ENCODE measurements at places on chromosomes 12 and 14.

DNA sequence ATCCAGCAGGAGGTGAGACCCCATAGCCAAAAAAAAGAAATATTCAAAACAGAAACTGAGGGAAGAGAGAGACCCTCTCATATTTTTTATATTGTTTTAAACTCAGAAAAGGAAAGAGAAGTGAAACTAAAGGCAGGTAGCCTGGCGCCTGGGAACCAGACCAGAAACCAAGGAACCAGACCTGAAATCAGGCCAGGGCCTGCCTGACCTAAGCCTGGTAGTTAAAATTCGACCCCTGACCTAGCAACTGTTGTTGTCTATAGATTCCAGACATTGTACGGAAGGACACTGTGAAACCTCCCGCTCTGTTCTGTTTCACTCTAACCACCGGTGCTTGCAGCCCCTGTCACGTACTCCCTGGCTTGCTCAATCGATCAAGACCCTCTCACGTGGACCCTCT lies 38.5 kb upstream of the CD163 start:
- no peak for DNase-seq

DNA sequence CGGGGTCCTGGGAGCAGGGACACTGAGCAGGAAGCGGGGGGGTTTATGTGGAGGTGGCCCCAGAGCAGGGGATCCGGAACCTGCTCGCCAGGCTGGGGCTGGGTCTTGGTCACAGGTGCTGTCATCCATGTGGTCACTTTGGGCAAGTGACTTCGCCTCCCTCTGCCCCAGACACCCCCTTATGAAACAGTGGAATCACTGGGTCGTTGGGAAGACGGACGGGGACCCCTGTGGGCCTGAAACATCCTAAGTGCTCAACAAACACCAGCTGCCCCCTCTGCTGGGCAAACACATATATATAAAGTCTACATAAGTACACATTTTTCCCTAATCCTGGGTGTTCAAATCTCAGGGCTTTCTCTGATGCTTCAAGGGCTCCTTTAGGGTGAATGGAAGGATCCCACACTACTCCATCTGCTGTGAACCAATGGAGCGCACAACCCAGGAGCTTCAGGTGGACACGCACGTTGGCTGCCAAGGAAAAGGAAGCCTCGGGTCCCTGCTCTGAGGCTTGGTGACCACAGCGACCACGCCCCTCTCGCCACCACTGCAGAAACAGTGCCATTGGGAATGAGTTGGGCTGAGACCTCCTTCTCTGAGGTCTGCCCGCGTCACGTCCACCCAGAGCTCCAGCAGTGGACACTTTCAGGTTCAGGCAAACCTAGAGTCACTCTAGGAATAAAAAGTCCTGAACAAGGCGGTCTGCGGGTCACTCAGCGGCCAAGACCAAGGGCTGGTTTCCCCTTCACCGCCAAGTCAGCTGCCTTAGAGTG lies 54.6 kb downstream of the CDC42BPB start:
- no peak for DNase-seq

GRCh38 chr12:68158432-68158831 lies 1.1 kb downstream of the IFNG start:
- no peak for DNase-seq

DNA sequence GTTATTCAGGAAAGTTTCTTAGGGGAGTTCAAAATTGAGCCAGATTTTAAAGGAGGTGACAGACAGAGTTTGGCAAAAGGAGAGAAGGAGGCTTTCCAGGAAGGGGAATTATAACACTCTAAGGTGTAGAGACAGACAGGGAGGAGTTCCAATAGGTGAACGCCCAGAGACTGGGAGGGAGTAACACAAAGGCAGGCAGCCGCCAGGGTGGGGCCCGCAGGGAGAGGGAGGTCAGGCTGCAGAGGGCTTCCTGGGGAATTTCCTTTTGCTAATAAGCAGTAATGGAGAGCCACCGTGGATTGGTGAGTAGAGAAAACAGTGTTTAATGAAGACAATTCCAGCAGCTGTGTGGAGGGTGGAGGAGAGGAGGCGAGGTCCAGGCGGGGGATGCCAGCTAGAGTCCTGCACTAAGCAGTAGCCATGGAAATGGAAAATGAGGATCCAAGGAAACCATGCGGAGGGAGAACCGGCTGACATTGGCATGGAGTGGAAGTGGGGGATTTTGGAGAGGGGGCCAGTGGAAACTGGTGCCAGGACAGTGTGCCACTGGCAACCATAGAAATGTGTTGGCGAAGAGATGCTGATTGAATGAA lies 22.2 kb downstream of the GRIN2B start:
- no peak for DNase-seq

- no peak for DNase-seq
These were observed 588.2 kb downstream of the NRXN3 start for GRCh38 chr14:78758333-78758732.

GRCh38 chr14:32304296-32304695 lies 24.8 kb upstream of the AKAP6 start:
- DNase-seq, result no peak

DNA sequence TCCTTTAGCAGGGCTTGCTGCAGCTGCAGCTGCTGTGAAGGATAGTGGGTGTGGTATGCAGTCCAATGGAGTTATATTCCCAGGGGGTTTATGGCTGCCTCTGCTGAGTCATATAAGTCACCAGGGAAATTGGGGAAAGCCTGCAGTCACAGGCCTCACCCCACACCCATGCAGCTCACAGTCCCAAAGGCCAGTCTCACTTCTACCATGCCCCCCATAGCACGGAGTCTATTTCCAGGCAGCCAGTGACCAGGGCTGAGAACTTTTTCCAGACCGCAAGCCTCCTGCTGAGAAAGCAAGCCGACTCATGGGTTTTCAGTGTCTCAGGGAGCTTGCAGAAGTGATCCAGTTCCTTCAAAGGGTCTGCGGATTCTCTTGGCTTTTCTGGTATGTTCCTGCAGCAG lies 322.4 kb upstream of the CLEC14A start:
- DNase-seq, result no peak

DNA sequence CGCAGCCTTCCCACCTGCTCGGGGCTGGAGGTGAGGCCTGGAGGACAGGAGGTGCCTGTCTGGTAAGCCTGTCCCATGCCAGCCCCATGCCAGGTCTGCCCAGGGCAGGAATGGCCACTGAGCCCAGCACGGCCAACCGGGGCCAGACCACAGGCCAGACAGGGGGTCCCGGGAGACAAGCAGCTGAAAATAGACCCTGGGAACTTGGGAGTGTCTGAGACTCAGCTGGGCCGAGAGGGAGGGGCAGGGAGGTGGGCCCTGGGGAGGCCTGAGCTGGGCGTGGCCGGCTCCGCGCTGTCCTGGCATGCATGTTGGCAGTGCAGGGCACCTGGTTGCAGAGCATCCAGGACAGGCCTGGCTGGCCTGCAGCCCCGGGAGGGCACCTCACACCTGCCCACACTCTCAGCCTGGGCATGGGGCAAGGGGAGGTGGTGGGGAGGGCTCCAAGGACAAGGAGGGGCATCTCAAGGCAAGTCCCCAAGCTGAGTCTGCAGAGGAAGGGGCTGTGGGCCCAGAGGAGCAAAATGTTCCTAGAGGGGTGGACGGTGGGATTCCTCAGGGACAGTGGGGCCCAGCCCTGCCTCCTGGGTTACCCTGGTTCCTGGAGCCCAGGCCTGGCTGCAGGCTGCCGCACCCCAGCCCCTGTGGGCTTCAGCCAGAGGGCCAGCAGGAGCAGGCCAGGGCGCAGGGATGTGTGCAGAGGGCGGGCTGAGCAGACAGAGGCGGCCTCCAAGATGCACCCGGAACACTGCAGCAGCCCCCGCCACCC lies 3.2 kb upstream of the CRIP1 start:
- DNase-seq, result peak; percentile 55

DNA sequence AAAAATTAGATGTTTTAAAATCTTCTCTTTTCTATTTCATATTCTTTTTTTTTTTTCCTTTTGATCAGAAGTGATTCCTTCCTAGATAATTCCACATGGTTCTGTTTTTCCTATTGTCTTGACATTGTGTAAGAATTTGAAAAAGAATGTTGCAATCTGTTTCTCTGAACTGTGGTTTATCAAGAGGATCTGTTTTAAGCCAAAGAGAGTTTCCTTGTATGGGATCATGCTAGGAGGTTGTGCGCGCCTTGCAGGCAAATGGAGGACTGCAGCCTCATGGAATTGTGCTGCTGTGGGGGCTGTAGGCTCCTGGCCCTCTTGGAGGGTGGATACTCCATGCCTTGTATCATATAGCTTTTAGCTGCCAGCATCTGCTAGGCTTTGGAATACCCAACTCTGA lies 43.3 kb upstream of the MBIP start:
- DNase-seq, result no peak

GRCh38 chr12:125064492-125064891 lies 743 bp upstream of the AACS start:
- DNase-seq, result no peak

DNA sequence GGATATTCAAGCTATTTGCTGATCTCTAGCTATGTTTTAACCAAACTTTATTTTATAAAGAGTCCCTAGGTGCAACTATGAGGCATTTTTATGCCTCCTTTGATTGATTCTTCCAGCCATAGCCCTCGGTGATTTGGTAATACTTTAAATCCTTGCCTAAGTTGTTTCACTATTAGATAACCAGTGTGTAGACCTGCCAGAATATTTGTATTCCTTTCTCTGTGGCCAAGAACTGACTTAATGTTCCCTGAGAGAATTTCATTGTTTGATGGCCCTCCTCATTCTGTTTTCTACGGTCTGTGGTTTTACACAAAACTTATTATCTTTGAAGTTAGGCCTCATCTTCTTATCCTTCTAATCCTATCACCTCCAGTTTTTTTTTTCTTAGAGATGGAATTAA lies 109.7 kb upstream of the MDGA2 start:
- DNase-seq, result no peak

- peak; percentile 85 for DNase-seq
These were observed 13.1 kb downstream of the ASIC1 start for GRCh38 chr12:50070314-50071060.

GRCh38 chr12:123861392-123861791 lies 99.3 kb downstream of the DNAH10 start:
- no peak for DNase-seq

DNA sequence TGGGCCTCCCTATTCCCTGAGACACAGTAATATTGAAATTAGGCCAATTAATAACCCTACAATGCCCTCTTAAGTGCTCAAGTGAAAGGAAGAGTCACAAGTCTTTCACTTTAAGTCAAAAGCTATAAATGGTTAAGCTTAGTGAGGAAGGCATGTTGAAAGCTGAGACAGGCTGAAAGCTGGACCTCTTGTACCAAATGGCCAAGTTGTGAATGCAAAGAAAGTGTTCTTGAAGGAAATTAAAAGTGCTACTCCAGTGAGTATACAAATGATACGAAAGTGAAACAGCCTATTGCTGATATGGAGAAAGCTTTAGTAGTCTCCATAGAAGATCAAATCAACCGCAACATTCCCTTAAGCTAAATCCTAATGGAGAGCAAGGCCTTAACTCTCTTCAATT lies 140.8 kb downstream of the PTCSC3 start:
- no peak for DNase-seq

DNA sequence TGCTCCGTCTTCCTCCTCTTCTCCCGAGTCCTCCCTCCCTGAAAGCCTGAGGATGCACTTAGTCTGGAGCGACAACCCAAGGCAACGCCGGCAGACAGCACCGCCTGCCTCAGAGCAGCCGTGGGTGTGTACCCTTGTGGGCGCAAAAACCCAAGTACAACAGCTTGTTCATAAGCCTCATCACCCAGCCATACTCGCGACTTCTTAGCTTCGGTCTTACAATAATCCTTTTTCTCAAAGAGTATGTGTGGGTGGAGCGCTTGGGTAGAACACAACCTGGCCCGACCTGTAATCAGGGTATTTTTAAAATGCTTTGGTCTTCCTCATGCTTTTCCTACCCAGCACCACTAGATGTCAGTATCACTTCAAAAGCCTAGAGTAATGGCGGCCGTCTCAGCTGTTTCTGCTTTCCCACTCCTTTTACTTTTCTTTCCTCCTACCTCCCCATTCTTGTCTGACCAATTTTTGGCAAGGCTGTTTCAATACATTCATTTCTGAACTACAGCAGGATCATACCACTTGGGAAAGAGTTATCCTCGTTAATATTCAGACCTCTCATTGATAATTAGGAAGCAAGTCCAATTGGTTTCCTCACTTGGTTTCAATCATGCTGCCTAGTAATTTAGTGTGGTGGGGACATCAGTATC lies 198.9 kb downstream of the EPS8 start:
- DNase-seq, result peak; percentile 31

GRCh38 chr12:100020370-100020769 lies 35.6 kb upstream of the ANKS1B start:
- no peak for DNase-seq

DNA sequence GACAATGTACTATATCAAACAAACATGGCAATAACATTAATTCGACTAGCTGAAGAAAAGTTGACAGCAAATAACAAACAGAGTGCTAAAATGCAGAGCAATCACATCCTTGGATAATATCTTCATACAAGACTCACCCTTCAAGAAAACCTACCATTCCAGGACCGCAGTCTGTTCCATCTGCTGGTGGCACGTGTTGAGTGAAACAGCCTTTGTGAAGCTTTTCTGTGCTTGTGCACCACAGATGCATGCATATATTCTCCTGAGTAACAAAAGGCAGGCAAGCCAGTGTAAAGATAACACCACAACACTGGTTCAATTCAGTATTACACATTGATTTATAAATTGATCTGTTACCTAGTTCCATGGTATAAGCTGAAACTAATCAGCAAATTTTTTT lies 89.3 kb downstream of the ADAMTS20 start:
- no peak for DNase-seq

DNA sequence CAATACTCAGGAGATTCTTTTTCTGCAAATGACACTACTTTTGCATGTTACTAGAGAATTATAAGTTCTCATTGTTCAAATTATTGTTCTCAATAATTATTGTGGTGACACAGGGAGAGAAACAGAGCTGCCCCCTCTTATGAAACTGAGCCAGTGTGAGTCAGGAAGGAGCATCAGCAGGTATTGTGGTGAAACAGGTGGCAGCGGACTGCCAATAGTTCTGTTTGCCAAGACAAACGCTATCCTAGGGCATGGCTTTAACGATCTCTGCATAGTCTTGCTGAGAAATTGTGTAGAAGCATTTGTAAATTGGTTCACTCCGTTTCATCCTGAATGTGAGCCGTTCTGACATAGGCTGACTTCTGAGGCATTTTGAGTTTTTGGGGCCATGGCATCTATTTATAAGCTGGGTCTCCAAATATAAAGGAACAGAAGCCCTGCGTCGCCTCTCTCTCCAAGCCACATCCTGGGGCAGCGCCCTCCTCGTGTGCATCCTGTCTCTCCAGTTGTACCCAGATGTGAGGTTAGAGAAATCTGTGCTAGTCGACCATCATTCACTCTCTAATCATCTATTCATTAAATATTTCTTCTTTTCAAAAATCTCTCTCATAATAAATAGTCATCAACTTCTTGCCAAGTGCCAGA lies 15.8 kb upstream of the PPP4R4 start:
- no peak for DNase-seq

DNA sequence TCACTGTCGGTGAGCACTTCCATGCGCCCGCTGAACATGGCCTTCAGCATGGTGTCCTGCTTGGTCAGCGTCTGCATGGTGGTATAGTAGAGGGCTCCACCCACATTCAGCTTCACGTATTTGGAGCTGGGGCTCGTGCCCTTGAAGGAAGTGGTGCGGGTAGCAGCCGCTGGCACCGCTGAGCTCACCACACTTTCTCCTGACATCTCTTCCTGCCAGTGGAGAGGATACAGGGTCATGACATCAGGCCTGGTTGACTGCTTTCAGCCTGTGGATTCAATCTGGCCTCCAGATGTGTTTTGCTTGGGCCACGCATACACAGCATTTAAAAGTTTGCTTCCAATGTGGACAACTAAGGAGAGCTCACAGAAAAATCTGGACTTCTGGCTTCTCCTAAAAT lies 7.6 kb downstream of the KCTD10 start:
- DNase-seq, result no peak

- no peak for DNase-seq
These were observed 84.0 kb downstream of the LRRC9 start for GRCh38 chr14:60003991-60004390.

- peak; percentile 74 for DNase-seq
These were observed 5.8 kb upstream of the KRT80 start for GRCh38 chr12:52197371-52198231.
